Muscle of arm (tissue), 14 donors: ENCODE measurements at places on chromosomes 2 and 18. TPM values are rescaled to one million over a fixed set of nuclear protein-coding genes. Genes with fewer than 3 reads are reported as not detected.

- DNase-seq = no peak
Observed at GRCh38 chr2:144925886-144926285, 406.0 kb upstream of the ZEB2 start.

DNA sequence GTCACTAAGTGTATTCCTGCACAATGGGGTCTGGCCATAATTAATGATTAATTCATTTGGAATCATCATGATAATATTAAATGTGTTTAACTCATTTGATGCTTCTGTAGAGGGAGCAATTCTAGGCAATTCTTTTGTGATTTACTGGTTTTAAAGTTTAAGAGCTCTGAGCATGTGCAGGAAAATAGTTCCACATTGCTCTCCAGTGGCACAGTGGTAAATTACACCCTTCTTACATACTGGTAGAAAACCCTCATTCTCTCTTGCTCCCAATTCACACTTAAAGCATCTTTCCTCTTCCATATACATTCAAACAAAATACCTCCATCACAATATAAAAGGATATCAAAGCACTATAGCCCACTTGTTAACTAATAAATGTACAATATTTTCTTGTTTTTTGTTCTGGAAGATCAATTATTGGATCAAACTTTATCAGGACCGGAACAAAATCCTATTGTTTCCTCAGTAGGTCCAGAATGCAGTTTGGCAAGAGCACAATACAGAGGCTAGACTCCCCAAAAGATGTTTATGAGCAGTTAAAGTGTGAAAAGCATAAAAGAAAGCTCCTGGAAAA lies 844.3 kb downstream of the MBD2 start:
- peak; percentile 12 for DNase-seq

DNA sequence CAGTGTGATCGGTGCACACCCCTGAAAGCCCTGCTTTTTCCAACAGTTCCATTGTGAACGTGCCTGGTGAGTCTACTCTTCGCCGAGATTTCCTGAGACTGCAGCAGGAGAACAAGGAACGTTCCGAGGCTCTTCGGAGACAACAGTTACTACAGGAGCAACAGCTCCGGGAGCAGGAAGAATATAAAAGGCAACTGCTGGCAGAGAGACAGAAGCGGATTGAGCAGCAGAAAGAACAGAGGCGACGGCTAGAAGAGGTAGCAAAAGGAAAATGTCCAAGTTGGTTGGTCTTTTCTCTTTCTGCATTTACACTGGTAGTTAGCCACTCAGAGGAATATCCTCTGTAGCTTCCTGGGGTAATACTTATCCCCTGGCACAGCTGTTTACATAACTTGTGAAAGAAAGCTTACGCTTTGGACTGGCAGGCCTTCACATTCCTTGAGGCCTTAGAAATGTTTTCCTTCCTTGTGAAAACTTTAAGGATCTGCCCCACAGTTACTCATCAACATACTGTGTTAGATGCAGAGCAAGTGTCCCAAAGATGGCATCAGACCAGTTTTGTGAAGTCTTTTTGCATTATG lies 146.6 kb downstream of the MAP4K4 start:
- no peak for DNase-seq

DNA sequence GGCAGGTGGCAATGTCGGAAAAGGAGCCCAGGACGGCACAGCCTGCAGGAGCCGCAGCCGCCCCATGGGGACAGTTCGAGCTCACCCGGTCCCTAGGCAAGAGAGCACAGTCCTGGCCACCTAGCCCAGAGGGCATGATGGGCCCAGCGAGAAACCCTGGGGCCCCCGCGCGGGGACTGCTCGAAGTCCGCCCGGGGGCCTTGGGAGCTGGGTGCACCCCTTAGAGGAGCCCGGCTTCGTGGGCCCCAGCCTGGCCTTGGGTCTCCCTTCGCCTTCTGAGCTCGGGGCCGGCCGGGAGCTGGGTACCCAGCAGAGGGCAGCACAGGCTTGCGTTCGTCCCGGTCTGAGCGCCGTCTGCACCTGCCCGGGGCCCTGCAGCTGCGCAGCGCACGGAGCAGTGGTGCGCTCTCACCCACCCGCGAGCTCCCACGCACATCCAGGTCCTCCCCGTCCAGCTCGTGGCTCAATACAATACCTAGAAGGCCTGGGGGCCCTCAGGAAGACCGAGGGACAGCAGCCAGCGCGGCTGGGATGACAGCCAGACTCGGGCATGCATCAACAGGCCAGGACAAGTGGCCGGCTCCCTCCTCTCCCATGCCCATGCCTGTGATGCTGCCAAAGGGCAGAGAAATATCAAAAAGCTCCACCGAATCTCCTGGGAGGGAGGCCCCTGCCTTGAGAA lies 96.2 kb upstream of the ZNF532 start:
- peak; percentile 71 for DNase-seq

- DNase-seq = no peak
Observed at GRCh38 chr2:127650785-127651380, 4.9 kb downstream of the GPR17 start.

DNA sequence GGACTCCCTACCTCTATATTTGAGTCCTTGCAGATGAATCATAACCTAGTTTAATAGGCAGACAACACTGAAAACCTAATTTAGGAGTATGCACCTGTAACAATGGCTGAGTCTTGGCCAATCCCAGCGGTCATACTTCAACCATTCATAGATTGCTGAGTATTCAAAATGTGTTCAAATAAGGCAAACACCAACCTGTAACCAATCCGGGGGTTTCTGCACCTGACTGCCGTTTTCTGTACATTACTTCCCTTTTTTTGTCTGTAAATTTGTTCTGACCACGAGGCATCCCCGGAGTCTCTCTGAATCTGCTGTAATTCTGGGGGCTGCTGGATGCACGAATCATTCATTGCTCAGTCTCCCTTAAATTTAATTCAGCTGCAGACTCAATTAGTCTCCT lies 338.6 kb downstream of the STK39 start:
- DNase-seq = no peak

- no peak for DNase-seq
Observed at GRCh38 chr2:102014041-102014345, 22.2 kb downstream of the IL1R2 start.

The CCDC85A gene
- 3.9 TPM for polyA plus RNA-seq

The ARHGAP28 gene
- 41.6 TPM for polyA plus RNA-seq

The LINC00305 gene
- not detected for polyA plus RNA-seq

The DNAH6 gene
- polyA plus RNA-seq = 0.32 TPM

The LHCGR gene
- not detected for polyA plus RNA-seq
